ENCODE measurements at places on chromosomes 1 and 21. TPM values are rescaled to one million over a fixed set of nuclear protein-coding genes. Genes with fewer than 3 reads are reported as not detected.

Gene CR1L
- total RNA-seq = not detected

Gene AMY1B
- total RNA-seq = not detected

GRCh38 chr1:106568201-106568974 lies 488.1 kb upstream of the PRMT6 start:
- DNase-seq = peak; percentile 4

DNA sequence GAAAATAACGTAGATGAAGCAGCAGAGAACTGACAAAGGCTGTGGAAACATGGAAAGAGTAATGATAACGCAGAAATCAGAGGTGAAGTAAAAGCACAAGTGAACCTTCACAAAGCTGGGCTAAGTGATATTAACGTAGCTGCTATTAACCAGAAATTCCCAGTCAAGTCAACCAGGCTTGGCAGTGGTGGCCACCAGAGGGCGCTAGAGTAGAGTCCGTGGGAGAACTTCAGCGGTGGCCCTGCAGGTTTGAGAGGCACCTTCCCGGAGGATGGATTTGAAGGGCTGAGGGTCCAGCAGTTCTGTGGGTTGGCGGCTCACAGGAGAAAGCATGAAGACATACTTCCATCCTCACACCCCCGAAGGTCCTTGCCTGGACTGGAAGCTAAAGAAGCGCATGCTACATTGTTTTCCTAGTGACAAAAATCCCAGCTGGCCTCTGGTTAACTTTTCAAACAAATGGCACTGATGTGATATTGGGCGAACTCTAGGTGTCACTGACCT lies 81.7 kb upstream of the ZNF648 start:
- DNase-seq = peak; percentile 96

GRCh38 chr1:58720680-58721079 lies 20.8 kb upstream of the MYSM1 start:
- no peak for DNase-seq

DNA sequence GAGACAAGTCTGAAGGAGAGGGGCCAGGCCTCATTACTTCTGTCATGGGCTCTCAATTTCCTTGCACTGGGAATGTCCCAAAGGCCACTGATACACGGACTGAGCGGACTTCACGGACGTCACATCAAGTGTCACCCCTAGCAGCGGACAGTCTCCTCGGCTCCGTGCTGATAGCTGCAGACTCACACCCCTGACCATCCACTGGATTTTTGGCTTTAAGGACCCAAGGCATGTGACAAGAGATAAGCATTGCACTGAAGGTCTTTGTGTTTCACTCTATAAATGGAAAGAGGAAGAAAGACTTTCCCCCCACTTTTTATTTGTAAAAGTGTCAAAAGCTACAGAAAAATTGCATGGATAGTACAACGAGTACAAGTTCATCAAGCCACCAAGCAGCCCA lies 200.4 kb upstream of the FGGY start:
- DNase-seq = no peak

DNA sequence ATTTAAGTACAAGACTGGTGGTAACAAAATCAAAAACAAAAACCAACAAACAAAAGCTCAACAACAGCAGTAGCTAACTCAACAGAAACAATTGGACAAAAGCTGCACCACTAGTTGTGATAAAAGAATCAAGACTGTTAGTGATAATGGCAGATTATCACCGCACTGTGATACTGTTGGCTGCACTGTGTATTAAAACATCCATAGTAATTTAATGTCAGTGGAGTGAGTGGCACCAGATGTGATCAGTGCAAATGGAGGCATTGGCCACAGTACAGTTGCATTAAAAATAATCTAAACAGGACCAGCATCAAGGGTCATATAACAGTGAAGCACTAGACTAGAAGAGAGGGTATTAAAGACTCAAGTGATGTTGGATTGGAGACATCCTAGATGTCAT lies 1341.3 kb downstream of the MRPL39 start:
- no peak for DNase-seq

DNA sequence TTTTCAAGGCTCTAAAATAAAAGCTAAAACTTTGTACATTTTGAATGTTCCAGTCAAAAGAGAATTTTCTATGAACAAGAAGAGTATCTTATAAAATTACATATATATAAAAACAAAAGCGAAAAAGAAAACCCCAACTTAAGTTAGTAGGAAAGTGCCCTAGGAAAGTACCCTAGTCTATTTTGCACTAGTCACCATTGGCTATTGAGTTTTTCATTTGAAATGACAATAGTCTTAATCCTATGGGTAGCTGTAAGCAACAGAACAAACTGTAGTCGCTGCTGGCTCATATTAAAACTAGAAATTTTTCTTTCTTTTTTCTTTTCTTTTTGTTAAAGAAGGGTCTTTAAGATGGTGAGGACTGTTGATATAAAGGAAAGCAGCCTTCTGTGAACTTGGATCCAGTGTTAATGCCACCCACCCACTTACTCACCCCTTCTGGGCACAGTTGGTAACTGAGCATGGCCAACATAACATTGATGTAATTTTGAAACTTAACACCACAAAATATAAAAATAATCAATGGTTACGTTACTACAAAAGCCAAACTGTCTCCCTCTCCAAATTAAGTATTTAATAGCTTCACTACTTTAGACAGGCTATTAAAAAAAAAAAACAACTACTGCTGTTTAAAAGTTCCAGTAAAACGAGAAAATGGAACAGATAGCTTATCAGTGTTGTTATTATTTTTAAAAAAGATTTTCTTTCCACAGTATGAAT lies 177.0 kb downstream of the EIF4G3 start:
- DNase-seq = no peak

DNA sequence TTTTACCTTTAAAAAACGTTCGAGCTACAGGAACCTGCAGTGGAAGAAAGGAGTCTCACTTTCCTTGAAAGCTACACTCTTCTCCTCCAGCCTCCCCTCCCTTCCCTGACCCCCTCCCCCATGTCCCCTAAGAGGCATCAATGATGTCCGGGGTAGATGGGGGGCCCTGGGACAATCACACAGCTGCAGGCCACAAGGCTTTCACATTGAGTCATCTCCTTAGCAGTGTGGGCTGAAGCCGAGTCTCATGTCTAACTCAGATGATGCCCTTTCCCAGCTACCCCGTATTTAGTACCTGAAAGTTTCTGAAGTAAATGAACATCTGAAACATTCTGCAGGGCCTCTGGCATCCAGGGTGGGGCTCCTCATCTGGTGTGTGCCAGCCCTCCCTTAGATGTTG lies 6.3 kb upstream of the GPR25 start:
- no peak for DNase-seq

- no peak for DNase-seq
These were observed 7.9 kb upstream of the ERICH3 start for GRCh38 chr1:74681449-74681848.

DNA sequence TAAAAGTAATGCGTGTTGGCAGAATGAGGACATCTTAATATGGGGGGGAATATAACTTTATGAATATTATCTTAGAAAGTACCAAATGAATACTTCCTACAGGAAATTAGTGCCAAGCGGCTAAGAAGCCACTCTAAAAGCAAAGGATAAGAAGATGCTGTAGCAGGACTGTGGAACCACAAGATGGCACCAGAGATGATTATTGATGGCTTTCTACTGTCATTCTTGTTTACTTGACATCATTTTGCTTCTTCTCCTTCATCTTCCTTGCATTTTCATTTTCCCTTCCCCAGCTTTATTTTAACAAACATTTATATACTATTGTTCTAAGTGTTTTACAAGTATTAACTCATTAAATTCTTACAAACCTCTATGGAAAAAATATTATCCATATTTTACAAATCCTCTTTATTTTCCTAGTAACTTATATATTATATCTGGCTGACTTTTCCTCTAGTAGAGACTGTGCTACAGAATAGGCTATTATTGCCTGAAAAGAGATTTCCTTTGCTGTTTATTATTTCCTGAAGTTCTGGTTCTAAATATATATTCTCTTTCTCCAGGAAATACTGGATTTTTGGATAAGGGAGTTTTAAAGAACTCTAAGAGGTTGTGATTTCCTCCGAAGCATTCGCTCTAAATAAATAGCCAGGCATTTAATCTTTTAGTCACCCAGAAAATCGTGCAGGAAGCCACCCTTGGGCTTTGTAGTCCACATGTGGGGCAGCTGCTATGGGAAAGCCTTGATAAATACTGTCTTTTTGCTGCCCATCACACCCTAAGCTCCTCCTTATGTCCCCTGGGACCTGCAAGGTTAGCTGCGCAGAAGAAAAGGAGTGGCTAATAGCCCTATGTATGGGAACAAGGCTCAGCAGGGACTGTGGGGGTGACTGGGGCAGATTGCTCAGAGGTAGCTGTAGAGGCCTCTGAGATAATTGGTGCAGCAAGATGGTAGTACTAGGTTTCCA lies 69.8 kb downstream of the TPR start:
- DNase-seq = no peak
